ENCODE measurements at places on chromosomes 16 and 17.

- no peak for DNase-seq
These were observed at the start of gene PLEKHH3 for GRCh38 chr17:42676424-42677011. PLEKHH3 (minus strand) TSS chr17:42676994; CDS start chr17:42676563, 431 bp downstream.

- no peak for DNase-seq
These were observed 23.2 kb downstream of the ZNF652 start for GRCh38 chr17:49338883-49339282.

GRCh38 chr16:20874088-20874581 is 26.0 kb downstream of the DCUN1D3 start:
- no peak for DNase-seq

DNA sequence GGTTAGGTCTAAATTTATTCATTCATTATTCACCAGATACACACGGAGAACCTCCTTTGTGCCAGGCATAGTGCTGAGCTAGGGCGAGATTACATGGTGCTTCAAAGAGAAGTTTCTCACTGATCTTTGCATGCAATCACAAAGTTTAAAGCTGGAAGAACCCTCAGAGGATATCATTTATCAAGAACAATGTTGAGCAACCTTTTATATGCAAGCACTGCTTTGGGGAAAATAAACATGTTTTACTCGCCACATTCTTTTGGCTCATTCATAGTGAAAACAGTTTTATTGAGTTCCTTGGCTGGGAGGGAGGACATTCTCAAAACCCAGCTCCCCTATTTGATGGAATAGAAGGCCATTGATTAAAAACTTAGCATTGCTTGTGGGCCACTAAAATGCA is 49.8 kb upstream of the XYLT1 start:
- DNase-seq = no peak

DNA sequence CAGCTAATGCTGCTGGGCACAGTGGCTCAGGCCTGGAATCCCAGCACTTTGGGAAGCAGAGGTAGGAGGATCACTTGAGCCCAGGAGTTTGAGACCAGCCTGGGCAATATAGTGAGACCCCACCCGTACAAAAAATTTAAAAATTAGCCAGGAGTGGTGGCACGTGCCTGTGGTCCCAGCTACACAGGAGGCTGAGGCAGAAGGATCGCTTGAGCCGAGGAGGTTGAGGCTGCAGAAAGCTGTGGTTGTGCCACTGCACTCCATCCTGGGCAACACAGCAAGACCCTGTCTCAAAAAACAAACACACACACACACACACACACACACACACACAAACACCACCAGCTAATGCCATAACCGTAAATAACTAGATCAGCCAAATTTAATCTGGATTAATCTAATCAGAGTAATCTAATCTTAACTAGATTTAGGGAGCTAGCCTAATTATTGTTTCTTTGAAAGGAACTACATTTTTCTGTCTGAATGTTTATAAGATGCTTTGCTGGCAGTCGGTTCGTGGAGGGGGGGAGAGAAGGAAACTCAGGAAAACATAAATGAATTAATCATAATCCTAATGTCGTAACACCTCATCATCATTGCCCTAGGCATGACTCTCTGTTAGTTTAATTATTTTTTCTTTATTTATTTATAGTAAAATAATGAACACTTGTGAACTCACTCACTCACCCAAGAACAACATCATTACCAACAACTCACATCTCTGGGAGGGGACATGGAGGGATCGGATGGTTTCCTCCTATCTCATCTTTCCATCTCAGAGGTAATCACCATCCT is 12.5 kb upstream of the RBBP6 start:
- DNase-seq = no peak

GRCh38 chr16:47037746-47038458 is 64.4 kb upstream of the DNAJA2 start:
- peak; percentile 92 for DNase-seq

DNA sequence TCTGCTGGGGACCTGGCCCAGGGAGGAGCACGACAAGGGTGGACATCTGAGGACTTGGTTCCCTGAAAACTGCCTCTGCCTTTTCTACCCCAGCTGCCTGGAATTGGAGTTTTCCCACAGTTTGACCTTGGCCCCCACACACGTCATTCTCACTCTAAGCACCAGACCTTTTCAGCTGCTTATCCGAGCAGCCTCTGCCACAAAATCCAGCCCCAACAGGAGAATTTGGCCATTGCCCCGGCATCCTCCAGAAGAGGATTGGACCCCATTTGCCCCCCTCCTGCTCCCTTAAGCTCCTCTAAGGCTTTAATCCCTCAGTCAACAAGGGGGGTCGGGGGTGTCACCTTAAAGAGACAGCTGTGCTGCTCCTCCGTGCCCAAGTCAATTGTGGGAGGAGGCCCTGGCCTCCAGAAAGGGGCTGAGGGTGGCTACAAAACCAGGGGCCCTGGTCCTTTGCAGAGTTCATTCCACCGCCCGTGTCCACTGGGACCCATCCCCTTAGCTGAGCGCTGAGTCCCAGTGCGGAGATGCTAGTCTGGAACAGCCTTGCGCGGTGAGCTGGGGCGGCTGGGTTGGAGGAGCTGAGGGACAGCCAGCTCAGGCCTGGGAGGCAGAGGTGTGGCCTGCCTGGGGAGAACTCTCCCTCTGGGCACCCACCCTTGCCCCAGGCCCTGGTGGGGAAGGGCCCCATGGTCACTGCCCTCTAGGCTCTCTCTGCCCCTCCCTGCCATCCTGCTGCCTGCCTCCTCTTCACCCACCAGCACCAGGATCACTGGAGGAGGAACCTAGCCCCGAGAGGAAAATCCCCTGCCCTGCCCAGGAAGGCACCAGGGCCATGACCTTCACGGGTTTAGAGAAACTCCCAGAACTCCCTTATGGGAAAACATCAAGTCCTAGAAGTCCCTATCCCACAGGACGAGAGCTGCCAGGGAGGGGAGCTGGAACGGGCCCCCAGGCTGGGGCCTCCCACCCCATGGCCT is 18.8 kb downstream of the TTYH2 start:
- no peak for DNase-seq

GRCh38 chr16:83615953-83616350 is 191.8 kb upstream of the HSBP1 start:
- DNase-seq = no peak

GRCh38 chr16:87531418-87531817 is 38.6 kb upstream of the ZCCHC14 start:
- DNase-seq = no peak

DNA sequence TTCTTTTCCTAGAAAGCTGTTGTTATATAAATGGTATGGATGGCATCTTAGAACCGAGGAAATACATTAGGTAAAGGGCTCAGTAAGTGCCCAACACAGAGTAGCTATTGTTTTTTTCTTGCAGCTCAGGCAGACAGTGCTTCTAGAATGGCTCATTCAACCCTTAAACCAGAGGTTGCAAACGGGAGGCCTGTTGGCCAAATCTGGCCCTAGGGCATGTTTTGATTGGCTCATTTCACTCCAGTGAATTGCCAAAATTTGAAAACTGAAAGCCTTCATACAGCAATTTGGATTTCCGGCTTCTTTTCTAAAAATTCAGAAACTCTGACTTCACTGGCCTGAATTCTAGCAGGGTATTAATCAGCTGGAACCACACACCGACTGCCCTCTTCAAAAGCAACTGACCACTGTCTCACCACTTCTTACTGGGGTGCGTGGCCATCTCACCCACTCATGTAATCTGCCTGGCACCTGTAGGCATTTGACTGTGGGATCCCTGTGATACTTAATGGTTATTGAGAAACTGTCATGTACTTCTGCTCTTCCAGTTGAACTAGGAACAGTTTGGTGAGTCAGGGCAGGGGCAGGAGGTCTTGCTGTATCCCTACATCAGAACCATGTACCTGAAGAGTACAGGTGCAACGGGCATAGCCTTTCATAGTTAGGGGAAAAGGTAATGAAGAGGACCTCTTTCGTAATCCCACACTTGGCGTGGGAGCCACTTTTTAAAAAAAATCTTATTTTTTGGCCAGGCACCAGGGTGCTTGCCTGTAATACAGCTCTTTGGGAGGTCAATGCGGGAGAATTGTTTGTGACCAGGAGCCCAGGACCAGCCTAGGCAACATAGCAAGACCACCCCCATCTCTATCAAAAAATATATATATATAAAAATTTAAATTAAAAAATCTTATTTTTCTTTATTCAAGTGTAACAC is 53.6 kb upstream of the SCNN1B start:
- DNase-seq = no peak

DNA sequence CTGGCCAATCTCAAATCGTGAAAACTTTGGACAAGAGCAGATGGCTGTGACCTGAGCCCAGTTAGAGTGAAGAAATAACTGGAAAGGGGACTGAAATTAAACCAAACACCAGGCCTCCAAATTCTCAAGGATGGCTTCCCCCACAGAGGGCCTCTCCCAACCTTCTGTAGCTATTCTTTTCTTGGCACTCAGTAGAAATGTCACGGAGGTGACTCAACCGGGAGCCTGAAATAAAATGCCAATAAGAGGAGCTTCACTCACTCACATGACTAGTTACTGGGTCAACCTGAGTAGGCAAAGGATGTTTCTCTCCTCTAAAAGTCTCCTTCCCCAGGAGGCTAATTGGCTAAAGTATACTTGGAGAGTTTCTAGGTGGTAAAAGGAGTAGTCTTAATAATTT is 230.7 kb downstream of the MAF start:
- DNase-seq = no peak

DNA sequence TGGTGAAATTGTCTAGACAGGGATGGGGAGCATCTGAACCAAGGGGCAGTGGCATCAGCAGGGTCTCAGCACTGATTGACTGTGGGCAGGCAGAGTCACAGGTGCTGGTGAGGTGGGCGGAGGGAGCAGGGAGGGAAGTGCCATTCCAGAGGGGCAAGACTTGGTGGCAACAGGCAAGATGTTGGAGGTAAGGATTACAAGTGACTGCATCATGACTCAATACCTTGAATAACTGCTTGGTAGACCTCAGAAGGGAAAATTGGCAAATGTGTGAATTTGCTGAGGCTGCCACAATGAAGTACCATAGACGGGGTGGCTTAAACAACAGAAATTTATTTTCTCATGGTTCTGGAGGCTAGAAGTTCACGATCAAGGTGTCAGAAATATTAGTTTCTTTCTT is 419.1 kb downstream of the HS3ST3B1 start:
- no peak for DNase-seq

DNA sequence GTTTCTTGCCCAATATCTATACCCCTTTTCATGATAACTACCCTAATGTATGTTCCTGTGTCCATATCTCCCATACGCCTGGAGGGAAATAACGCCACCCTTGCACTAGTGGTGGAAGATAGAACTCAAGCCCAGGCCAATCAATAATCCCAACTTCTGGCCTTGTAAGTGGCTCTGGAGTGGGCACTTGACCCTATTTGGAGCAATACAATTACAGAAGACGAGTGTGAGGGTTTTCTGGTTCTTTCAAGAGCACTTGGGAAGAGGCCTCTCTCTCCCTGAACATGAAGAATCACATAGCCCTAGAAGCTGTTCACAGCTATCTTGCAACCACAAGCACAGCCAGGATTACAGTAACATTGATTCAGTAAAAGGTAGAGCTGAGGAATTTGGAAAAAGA is 217.9 kb downstream of the RAB11FIP4 start:
- no peak for DNase-seq

DNA sequence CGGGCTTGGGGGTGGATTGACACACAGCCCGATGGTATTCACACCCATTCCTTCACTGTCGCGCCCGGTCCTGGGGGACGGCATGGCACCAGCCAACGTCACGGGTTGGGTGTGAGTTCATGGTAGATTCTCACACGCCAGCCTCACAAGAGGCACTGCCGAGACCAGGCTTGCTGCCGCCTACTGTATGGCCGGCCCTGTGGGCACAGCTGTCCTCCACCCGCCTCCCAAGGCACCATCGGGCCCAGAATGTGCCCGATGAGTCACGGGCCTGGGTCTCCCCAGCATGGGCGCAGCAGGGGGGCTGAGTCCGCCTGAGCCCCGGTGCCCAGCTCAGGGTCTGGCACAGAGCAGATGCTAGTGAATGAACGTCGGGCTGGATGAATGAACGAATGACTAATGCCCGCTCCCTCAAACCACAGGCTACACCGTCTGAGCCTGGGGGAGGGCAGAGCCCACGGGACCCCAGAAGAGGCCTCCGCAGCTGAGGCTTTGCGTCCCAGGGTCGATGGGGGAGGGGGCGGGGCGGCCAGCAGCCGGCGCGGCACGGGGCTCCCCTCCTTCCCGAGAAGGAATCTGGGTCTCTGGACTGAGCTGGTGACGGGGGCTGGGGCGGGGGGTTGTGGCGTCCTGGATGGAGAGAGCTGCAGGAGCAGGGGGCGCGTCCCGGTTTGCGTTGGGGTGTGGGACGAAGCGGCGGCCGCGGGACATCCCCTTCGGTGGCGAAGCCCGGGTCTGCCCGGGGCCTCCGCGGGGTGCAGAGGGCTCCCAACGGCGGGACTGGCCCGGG is 829 bp downstream of the PITPNM3 start:
- no peak for DNase-seq

Measured in activated T-cell treated with anti-CD3 and anti-CD28 coated beads for 1 hour (primary cell).